ENCODE measurements at places on chromosomes 13 and 19. TPM values are rescaled to one million over a fixed set of nuclear protein-coding genes. Genes with fewer than 3 reads are reported as not detected.

Gene VWA8
- 3.6 TPM for polyA plus RNA-seq

GRCh38 chr13:109010912-109011311 is 381.5 kb downstream of the MYO16 start:
- H3K36me3 ChIP-seq, result no peaks in the 10 kb centered on the region
- no peaks in the 10 kb centered on the region for H3K4me1 ChIP-seq
- H3K27me3 ChIP-seq, result no peaks in the 10 kb centered on the region
- H3K27ac ChIP-seq, result no peak overlapping the region
- DNase-seq, result no peak

Gene ZNF229
- polyA plus RNA-seq, result 6.7 TPM

GRCh38 chr13:67443923-67444322 is 213.8 kb upstream of the PCDH9 start:
- H3K4me1 ChIP-seq, result no peaks in the 10 kb centered on the region
- H3K4me3 ChIP-seq, result no peak overlapping the region
- no peak overlapping the region for H3K27ac ChIP-seq
- no peak for DNase-seq
- H3K27me3 ChIP-seq, result no peaks in the 10 kb centered on the region
- no peaks in the 10 kb centered on the region for H3K36me3 ChIP-seq

Data from naive B cell (primary cell).